ENCODE measurements at places on chromosomes 11 and 22.

GRCh38 chr11:73359930-73360742 lies 16.1 kb upstream of the RELT start:
- DNase-seq, result peak; percentile 30

DNA sequence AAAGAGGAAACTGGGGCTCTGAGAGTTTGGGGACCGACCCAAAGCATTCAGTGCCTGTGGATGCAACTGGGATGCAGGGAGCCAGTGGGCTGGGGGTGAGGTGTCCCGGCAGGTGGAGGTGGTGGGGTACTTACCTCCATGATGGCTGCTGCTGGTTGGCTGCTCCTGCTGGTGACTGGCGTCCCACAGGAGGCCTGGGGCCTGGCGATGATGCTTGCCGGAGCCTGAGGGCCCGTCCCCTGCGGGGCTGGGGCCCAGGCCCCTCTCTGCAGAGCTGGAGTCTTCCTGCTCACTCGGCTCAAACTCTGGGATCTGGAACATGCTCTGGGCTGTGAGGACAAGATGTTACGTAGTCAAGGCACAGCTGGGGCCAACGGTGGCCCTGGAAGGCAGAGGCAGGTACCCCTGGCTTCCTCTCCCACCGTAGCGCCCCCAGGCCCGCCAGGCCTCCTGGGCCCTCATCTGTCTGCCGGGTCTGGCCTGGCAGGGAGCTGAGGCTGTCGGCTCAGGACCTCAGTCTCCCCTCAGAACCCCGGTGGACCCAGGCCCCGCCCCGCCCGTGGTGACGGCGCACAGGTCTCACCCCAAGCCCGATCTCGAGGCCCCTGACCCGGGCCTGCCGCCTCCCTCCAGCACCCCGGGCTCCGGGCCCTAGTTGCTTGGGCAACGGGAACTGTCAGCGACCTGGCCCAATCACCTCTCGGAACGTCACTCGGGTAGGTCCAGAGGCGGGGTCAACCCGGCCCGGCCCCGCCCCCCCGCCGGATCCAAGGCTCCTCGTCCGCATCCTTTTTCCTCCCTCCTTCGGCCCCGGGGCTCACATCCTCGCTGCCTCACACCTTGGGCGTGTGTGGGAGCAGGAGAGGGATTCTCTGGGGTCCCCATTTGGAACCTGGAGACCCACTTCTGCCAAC lies at the start of gene BAD:
BAD (minus strand) TSS at position 618 of the 914 bp plus-strand sequence; CDS start at position 321, 297 bp downstream.
- DNase-seq, result peak; percentile 98

DNA sequence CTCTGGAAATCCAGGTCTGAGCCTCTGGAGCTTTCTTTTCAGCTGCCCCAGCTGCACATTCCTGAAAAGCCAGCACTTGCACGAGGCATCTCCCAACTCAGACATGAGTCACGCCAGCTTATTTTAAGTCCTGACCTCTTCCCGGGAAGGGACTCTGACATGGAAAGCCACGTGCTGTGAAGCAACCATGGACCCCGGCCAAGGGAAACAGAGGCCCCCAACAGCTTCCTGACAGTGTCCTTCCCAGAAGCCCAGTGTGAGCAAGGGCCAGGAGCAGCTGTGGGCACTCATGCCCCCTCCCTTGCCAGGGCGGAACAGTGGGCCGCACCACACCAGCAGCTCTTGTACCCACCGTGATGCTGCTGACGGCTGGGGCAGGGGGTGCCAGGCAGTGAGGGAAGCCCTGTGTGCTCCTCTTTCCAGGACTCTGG lies 118.8 kb upstream of the CADM1 start:
- DNase-seq, result peak; percentile 74

GRCh38 chr22:20635227-20635591 lies 127.8 kb downstream of the MED15 start:
- DNase-seq, result no peak

DNA sequence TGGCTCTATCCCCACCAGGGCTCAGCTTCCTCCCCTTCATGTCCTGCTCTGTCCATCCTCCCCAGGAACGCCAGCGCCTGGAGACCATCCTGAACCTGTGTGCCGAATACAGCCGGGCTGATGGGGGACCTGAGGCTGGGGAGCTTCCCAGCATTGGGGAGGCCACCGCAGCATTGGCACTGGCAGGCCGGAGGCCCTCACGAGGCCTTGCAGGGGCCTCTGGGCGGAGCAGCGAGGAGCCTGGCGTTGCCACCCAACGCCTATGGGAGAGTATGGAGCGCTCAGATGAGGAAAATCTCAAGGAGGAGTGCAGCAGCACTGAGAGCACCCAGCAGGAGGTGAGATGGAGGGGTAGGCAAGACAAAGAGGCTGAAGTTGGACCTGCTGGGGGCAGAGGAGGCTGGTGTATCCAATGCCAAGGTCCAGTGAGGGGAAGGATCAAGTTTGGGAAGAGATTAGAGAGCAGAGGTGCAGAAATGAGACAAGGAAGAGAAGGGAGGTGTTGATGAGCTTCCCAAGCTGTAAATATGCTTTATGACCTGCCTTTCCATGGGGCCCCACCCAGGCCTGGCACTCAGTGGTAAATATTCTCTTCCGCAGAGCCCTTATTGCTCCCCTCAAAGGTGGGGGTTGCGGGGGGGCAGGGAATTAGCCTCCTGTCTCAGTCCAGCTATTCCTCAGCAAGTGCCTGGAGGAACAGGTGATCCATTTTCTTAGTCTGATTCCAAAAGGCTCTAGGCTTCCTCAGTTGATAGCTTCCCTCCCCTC lies 23.9 kb downstream of the PHLDB1 start:
- no peak for DNase-seq

DNA sequence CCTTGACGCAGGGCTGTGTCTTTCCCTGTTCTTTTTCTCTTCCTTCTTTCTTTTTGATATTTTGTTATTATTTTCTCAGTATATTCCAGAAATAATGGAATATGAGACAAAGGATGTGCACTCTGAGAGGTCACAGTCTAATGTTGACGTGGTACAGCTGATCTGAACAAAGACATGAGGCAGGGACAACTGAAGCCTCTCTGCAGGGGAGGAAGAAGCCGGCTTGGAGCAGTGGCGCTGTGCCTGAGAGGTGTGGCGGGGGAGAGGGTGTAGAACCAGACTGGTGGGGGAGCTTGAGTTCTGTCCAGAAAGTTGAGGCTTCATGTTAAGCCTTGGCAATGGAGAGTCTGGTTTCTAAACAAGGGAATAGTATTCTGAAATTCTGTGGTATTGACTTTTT lies 34.7 kb downstream of the ADAMTS15 start:
- no peak for DNase-seq

GRCh38 chr11:75867778-75868374 lies 52.9 kb downstream of the UVRAG start:
- DNase-seq, result peak; percentile 50

GRCh38 chr22:31102441-31103081 lies 4.8 kb downstream of the SELENOM start:
- no peak for DNase-seq

DNA sequence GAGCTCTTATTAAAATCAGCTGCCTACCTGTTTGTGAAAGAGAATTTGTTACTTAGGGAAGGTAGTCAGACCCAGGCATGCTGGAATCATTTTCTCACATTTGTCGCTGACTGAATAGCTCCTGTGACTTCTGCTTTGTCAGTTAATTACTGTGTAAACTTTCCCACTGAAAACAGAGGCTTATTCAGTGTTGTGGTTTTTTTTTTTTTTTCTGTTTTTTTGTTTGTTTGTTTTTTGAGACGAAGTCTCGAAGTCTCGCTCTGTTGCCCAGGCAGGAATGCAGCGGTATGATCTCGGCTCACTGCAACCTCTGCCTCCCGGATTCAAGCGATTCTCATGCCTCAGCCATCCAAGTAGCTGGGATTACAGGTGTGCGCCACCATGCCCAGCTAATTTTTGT lies 5.6 kb upstream of the LDLRAD3 start:
- no peak for DNase-seq

DNA sequence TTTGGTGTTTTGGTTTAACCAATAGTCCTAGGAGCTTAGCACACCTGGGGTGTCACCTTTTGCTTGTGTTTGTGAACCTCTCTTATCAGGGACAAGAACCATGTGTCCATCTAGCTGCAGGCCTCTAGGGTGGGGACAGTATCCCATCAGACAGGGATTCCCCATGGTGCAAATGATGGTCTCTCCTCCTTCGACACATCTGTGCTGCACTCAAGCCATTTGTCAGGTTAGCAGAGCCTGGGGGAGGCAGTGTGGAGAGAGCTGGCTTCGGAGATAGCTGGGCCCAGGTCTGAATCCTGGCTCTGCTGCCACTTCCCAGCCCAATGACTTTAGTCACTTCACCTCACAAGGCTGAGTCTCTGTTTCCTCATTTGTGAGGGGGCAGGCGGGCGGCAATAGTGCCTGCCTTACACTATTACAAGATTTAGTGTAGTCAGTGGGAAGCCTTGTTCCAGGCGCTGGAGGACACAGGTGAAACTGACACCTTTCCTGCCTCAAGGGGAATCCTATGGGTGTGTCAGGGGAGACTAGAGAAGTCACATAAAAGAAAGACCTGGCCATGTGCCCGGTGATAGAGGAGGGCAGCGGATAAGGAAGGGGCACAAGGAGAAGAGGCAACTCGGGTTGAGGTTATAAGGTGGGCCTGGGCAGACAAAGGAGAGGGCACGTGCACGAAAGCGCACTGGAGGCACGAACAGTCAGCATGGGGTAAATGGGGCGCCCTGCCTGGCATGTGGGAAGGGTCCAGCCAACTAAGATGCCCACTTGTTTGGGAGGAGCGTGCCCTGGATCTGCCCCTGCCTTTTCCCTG lies 12.6 kb downstream of the KLHL35 start:
- no peak for DNase-seq

GRCh38 chr11:41222236-41222635 lies 237.2 kb downstream of the LRRC4C start:
- no peak for DNase-seq

- no peak for DNase-seq
These were observed 27.2 kb downstream of the OR52B2 start for GRCh38 chr11:6142936-6143335.

- no peak for DNase-seq
These were observed 104.8 kb downstream of the MPPED2 start for GRCh38 chr11:30481330-30481729.

DNA sequence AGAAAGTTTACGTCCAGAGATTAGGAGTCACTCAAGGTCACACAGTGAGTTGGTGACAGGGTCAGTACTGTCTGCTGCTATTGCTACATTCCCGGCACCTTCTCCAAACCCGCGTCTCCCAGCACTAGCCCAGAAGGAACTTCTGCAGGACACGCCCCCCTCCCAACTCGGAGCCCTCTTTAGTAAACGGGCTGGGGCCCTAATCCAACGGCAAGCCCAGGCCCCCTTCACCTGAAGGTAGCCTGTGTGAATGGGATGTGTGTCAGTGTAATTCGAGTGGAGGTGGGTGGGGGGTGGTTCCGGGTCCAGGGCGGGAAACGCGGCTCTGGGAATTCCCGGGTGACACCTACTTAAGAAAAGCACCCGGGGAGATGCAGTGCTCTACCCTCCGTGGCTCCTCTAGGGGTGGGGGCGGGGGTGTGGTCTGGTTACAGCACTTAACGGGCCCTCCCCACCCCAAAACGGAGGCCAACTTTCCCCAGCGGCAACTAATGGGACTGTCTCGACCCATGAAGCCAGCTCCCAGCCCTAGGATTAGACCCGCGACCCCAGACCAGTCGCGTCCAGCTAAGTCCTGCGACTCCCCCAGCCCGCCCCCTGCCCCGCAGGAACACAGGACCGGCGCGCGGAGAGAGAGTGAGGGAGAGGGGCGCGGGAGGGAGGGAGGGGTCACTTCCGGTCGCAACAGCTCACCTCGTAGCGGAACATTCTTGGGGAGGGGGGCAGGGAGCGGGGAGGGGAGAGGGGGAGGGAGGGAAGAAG lies 468 bp downstream of the PATL1 start:
- peak; percentile 68 for DNase-seq

DNA sequence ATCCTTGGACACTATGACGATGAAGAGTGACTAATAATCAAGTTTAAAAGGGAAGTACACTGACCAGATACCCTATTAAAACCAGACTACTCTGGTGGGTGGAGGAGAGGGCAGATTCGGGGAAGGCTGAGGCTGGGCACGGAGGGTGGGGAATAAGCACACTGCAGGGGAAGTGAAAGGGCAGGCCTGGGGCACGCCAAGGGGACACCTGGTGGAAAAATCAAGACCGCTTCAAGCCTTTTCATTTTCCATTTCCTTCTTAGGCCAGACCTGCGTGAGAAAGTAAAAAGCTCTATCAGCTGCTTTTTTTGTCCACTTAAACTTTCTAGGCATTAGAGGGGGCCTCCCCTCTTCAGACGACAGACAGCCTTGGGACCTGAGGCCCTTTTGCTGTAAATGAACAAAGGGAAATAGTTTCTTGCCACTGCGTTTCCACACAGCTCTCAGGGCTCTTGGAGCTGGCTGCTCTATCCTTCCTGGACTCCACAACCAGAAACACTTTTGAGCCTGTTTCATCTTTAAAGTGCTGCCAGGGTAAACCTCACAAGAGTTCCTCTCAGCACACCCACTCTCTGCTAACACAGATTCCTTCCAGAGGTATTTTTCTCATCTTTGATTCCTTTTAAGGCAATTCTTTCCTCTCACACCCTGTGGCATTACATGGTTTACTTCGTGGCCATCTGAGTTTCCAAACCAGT lies 25.0 kb upstream of the SERPIND1 start:
- no peak for DNase-seq

DNA sequence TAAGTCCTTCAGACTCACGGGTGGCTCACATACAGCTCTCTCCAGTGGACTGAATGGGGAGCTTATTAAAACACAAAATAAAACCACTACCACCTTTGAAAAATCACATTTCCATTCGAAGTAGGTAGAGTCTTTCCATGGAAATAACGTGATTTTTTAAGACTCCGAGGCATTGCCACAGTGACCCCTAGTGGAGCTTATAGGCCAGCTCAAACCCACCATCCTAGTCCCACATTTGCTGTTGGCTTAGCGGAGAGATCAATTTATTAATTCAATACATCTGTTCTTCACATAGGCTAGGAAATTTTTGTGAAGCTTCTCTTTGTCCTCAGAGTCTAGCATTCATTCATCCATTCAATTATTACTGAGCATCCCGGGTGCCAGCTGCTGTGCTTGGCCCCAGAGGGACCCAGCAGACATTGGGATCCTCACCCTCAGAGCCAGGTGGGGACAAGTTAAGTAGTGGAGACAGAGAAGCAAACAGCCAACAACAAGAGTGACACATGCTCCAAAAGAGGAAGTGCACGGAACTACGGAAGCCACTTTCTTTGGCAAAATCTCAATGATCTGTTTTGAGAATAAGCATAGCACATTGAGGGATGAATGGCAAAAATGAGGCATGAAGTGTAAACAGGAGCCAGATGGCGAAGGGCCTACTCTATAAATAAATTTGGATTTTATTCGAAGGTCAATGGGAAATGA lies 10.2 kb upstream of the P4HA3 start:
- DNase-seq, result no peak

GRCh38 chr11:44029977-44030911 lies 17.5 kb upstream of the ACCSL start:
- DNase-seq, result no peak

GRCh38 chr11:68903288-68904247 lies at the start of the genes IGHMBP2 and MRPL21:
Gene IGHMBP2, plus strand, starts transcription at chr11:68903891. Its CDS starts 62 bp downstream, at chr11:68903953.
Gene MRPL21, minus strand, starts transcription at chr11:68903832. Its CDS starts 22 bp downstream, at chr11:68903810.
- DNase-seq, result peak; percentile 88

DNA sequence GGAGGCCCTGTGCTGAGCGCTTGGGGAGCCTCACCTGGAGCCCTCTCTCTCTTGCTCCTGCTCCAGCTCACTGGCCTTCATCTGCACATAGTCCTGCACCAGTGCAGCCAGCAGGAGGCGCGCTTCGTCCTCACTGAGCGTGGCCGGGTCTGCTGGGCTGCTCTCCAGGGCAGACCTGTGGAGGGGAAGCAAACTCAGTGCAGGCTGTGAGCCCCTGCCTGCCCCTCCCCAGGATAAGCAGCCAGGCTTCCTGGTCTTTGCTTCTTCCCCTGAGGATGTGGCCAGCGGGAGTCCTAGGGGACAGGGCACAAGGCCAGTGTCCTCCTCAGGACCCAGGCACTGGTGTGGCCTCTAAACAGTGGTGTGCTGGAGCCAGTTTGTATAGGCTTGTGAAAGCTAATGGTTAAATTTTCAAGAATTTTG lies 2.2 kb downstream of the CALCA start:
- no peak for DNase-seq

GRCh38 chr11:110870816-110871522 lies 158.7 kb upstream of the ARHGAP20 start:
- DNase-seq, result no peak

All from RWPE1 (cell line).